Body of pancreas (tissue), 4 donors: ENCODE measurements at places on chromosomes 1 and 21.

DNA sequence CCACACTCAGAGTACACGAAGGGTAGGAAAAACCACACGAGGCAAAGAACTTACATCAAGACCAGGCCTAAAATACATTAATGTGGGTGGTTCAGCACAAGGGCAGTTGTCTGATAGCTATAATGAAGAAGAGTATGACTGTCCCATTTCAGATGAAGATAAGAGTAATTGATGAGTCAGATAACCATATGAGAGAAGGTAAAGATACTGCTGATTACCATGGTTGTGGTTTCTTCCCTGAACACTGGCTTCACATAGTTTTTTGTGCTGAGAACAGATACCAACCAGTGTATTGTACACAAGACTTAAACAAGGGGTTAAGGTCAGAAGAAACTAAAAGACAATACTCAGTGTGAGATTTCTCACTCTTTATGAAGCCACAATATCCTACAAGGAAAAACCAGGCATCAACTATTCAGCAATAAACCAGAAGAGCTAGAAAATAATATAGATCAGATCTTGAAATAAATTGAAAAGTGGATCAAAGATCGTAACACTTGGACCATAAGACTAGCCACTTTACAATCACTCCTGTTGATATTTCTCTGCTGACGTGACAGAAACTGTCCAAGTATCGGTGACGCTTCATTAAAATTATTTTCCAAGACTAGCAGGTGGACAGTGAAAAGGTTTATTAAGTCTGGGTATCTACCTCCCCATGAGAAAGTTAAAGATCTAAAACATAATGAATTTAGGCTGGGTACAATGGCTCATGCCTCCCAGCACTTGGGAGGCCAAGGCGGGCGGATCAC is 28.6 kb downstream of the PUM1 start:
- no peak for DNase-seq

DNA sequence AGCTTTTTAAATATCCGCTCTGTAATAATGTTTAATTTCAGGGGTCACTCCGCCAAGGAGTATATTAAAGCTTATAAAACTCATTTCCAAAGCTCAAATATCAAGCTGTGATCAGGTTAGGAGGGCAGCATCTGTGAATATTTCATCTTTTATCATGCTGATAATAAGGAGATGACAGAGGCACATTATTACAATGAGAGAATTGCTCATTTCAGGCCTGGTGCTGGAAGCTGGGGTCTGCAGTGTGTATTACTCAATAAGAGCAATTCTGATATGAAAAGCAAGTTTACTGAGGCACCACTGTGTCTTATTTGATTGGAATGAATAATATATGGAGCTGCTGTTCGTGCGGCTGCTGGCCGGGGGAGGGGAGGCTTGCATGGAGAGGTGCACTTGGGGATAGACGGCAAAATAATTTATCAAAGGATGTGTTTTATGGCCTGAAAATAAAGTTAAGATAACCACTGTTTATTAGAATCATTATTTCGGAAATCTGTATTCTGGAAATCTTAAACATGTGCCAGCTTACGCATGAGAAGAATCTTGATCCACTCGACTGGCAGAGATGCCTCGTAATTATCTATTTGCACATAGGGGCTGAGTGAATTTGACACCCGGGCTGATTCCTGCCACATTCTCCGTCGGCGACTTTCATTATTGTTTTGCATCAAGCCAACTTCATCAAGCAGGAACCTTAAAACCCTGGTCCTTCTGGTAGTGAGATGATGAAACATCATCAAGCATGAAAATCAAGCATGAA is 173.2 kb downstream of the RRAGC start:
- DNase-seq = no peak

DNA sequence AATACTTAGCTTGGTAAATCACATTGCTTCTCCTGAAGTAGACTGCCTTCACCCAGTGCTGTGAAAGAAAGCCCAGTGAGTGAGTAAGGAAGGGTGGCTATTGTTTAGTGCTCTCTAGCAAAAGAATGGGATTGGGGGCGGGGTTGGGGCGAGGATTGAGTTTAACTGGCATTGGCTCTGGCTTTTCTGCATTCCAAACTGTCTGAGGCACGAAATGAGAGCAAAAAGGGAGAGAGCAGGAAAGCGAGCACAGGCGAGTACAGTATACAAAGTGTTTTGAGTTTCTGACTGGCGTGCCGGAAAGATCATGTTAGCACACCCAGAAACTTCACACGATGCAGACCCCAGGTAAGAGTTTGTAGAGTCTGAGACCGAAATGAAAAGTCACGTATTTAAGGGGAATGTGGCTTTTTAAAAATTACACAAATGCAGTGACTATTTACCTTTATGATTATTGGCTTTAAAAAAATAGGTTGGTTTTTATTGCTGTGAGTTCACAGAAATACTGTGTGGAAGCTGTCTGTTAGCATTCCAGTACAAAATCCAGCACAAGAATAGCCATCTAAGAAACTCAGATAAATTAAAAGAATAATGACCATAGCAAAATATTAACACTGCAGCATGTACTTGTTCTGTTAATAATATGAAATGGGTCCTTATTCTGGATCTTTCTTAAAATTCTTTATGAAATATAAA is 155.4 kb downstream of the CLEC20A start:
- peak; percentile 67 for DNase-seq

GRCh38 chr1:217469983-217470382 is 160.9 kb downstream of the GPATCH2 start:
- DNase-seq = no peak

GRCh38 chr1:31371121-31371959 is 1.5 kb downstream of the FABP3 start:
- DNase-seq = peak; percentile 17

DNA sequence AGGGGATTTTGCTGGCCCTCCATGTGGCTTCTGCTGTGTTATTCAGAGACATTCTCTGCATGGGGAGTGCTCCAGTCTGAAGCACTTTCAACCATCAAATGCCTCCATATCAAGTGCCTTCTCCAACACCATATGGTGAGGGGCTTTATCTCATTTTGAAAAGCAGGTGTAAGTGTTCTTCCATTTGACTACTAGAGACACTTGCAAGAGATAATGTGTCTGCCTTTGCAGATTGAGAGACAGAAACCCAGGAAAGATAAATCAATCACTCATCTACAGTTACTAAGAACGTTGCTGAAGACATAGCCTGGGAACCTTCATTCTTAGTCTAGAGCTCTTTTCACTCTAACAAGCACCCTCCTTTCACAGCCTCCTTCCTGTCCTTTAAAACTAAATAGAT is 29.5 kb upstream of the REG4 start:
- no peak for DNase-seq

DNA sequence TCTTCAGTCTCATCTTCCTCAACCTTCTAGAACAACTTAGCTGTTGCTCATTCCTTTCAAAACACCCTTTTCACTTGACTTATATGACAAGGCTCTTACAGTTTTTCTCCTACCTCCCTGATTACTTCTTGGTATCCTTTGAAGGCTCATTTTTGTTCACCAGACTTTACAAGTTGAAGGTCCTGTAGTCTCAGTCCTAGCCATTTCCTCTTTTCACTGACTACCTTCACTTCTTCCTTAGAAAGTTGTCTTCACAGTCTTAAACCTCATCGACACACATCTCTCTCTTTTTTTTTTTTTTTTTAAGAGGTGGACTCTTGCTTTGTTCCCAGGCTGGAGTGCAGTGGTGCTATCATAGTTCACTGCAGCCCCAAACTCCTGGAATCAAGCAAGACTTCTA is 6.6 kb upstream of the TP53BP2 start:
- no peak for DNase-seq

DNA sequence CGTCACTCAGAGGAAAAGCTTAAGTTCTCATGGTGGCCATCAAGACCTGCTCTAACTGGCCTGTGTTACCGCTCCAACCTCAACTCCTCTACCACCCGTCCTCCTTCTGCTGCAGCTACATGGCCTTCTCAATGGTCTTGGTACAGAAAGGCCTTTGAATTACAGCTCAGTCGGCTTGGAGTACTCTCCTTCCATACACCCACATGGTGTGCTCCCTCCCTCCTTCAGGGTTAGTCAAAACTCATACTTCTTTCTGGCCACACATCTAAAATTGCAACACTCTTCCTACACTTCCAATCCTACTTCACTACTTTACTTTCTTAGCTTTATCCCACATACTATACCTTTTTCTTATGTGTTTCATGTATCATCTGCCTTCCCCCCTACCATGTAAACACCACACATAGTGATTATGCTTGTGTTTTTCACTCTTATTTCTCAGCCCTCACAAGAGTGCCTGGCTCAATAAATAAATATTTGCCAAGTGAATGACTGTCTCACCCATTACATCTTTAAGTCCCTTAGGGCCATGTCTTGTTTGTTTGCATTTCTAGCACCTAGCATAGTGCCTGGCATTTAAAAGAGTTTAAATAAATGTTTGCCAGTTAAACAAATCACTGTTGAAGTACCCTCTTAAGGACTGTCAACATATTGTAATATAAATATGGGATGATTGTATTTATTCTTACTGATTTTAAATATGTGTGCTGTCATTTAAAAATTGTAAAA is 37.6 kb upstream of the HMCN1 start:
- no peak for DNase-seq

DNA sequence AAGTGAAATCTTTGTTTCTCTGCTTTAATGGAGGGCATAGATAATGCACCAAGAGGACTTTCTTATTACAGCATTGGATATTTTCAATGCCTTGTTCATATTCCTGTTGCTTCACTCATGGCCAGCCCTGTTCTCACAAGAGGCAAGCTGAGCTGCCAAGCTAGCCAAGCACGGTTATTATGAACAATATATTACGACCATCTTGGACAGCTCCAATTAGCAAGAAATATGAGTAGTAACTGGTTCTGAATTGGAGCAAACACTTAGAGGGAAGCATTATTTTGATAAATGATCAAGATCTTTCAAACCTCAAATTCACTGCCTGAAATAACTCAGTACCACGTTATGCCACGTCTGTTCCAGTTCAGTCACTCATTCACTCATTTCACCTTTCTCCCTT is 159.8 kb downstream of the SETD4 start:
- no peak for DNase-seq

DNA sequence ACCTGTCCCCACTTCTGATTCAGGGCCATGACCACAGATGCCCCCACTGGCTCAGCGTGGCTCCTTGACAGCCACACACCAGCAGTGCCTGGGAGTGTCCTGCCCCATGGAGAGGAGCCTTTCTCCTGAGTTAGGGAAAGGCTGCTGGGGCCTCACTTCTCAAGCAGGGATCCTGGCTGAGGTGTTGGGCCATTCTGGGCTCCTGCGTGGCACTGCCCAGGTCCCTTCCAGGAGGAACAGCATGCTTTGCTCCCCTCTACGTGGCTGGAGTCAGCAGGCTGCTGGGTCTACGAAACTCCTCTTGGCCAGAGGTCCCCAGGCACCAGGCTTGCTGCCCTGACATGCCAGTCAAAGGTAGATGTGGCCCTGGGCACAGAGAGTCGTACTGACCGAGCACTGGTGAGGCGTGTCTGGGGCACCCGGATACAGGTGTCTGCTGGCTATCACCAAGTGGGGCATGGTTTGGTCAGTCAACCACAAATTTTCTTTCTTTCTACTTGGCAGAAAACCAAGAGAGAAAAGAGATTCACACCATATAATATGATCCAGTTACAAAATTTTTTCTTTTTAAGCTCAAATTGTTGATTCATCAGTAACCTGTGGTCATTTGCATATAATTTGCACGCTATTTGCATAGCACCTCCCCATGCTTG is 4.1 kb downstream of the ADORA1 start:
- DNase-seq = no peak

DNA sequence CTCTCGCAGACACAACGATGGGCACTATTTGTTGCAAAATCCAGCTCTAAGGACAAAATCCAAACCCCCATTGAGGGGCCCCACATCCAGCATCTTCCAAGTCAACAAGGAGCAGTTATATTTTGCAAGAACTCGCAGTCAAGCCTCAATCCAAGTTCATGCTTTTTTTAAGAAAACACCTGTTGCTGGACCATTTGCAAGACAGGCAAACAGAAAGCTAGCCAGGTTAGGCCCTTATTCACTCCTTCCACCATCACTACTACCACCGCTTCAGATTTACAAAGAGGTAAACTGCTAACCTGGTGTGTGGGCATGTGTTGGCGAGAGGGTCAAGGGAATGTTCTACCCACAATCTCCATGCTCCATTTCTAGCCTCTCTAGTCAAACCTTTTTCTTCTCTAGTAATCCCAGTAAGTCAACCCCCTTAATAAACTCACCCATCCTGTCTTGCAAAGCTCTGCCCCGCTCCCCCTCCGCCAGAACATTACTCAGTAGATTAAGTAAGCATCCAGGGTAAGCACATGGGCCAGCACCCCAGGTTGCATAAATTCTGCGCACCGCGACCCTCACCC is 703 bp downstream of the ERI3 start:
- DNase-seq = peak; percentile 10

- DNase-seq = no peak
Observed at GRCh38 chr1:180926164-180926981, 13.7 kb downstream of the KIAA1614 start.

DNA sequence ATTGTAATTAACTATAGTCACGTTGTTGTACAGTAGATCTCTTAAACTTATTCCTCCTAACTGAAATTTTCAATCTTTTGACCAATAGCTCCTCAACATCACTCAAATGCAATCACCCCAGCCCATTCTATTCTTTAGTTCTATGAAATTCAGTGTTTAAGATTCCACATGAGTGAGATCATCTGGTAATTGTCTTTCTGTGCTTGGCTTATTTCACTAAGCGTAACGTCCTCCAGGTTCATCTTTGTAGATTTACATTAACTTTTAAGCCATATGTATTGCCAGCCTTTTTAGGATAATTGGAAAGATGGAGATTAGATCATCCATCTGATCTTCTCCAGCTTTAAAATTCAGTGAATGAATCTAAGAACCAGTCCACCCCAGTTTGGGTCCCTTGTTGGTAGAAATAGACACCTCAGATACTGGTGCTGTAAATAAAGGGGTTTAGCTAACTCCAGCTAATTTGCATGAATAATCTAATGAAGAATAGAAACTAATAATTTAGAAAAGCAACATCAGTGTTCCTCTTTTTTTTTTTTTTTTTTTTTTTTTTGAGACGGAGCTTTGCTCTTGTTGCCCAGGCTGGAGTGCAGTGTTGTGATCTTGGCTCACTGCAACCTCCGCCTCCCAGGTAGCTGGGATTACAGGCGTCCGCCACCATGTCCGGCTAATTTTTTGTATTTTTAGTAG is 7.0 kb downstream of the S100A10 start:
- no peak for DNase-seq

DNA sequence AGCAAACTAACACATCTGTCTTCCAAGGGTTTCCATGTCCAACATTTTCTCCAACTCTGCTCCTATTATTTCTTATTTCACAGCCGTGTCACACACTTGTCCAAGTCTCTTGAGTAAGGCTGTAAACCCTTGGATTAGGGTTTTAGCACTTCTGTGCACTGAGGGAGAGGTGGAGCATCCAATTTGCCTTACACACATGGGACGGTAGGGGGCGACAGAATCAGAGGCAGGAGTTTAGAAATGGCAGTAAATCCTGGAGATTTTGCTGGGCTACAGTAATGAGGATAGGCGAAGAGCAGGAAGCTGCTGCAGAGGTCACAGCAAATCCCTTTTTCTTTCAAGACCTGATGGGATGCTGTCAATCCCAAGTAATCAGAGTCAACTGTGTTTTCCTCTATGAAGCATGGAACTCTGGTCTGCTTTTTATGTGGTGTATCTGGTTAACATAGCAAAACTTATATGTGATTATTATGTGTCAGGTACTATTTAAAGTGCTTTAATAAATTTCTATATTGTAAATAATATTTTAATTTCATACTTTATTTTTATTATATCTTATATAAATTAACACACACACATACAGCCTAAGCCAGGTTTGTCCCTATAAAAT is 15.4 kb upstream of the LCE5A start:
- DNase-seq = no peak
